ENCODE measurements at places on chromosomes 2 and 18. TPM values are rescaled to one million over a fixed set of nuclear protein-coding genes. Genes with fewer than 3 reads are reported as not detected.
A peak's percentile ranks its signal among the peaks of the same experiment; 100 is the strongest.

GRCh38 chr2:236720974-236721540 lies 151.4 kb downstream of the ACKR3 start:
- no peaks in the 10 kb centered on the region for H3K4me1 ChIP-seq
- H3K27me3 ChIP-seq, result peaks cover 8% of the 10 kb centered on the region
- H3K27ac ChIP-seq, result no peak overlapping the region
- H3K4me3 ChIP-seq, result no peak overlapping the region

DNA sequence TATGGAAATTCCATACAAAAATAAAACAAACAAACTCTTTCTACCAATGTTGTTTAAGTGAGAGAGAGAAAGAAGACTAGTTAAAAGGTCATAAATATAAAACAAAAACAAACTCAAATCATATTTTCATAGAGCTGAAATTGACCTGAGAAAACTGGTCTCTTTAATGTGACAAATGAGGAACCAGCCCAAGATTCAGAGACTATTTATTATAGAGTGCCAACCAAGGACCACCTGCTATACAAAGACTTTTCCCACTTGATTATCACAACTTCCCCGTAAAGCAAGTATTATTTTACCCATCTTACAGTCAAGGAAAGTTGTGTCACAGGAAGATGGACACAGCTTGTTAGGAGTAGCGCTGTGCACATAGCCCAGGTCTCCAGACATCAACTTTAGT lies 13.3 kb downstream of the ANKRD44 start:
- peaks cover 49% of the 10 kb centered on the region for H3K36me3 ChIP-seq
- H3K4me1 ChIP-seq, result peaks cover 95% of the 10 kb centered on the region
- H3K27ac ChIP-seq, result peak overlapping the region; percentile 100
- no peaks in the 10 kb centered on the region for H3K27me3 ChIP-seq

Gene ST6GAL2
- not detected for total RNA-seq

- H3K27ac ChIP-seq, result peak overlapping the region; percentile 97
- H3K36me3 ChIP-seq, result no peaks in the 10 kb centered on the region
- H3K4me3 ChIP-seq, result peak overlapping the region; percentile 97
- H3K4me1 ChIP-seq, result peaks cover 34% of the 10 kb centered on the region
Observed at GRCh38 chr2:178479275-178479616, 846 bp upstream of the FKBP7 start.

DNA sequence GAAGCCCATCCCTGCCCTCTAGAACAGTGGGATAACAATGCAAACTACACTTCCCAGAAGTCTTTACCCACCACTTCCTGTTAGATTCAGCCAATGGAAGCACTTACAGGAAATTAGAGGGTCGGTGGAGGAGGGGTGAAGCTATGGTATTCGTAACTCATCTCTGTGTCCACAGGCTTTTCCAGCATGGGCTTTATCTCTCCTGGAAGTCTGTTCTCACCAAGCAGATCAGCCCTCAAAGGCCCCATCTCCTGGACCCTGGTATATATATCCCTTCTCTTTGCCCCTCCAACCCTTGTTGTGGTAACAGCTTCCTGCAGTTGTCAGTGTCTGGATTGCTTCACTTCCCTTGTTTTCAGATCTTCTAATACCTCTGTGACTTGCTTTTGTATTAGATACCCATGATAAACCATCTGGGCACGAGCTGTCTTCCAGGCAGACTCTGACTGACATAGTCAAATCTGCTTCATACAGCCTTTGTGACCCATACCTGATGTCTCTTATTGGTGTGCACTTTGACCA lies 475.0 kb upstream of the POU3F3 start:
- peak overlapping the region; percentile 62 for H3K27ac ChIP-seq
- no peaks in the 10 kb centered on the region for H3K27me3 ChIP-seq
- no peak for DNase-seq
- peak overlapping the region; percentile 35 for H3K4me3 ChIP-seq

DNA sequence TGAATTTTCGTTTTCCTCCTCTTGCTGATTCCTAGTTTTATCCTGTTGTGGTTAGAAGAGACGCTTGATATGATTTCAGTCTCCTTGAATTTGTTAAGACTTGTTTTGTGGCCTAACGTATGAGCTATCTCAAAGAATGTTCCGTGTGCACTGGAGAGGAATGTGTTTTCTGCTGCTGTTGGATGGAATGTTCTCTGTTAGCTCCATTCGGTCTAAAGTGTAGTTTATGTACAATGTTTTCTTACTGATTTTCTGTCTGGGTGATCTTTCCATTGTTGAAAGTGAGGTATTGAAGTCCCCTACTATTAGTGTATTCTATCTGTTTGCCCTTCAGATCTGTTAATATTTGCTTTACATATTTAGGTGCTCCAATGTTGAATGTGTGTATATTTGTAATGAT lies 25.9 kb downstream of the COLEC11 start:
- no peaks in the 10 kb centered on the region for H3K4me1 ChIP-seq
- no peak overlapping the region for H3K4me3 ChIP-seq
- no peaks in the 10 kb centered on the region for H3K27me3 ChIP-seq
- H3K36me3 ChIP-seq, result no peaks in the 10 kb centered on the region

DNA sequence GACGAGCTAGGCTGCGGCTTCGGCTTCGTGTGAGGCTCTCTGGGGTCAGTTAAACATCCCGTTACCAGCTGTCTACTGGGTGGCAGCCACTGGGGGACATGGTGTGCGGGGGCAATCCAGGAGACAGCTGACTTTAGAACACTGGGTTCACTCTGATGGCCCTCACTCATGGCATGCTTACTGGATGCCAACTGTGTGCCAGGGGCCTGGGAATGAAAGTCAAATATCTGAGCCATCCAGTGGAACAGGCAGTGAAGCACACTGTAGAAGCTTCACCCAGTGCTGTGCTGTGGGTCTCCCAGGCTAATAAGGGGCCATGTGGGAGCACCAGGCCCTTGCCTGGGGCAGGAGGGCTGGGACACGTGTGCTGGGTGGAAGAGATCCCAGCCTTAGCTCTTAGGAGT lies 48.3 kb downstream of the GLI2 start:
- no peak overlapping the region for H3K4me3 ChIP-seq
- no peak for DNase-seq
- no peak overlapping the region for H3K27ac ChIP-seq
- no peaks in the 10 kb centered on the region for H3K4me1 ChIP-seq
- no peaks in the 10 kb centered on the region for H3K36me3 ChIP-seq
- no peaks in the 10 kb centered on the region for H3K27me3 ChIP-seq

Gene FECH
- 17.5 TPM for total RNA-seq

GRCh38 chr2:54079331-54079730 lies 36.1 kb upstream of the ACYP2 start:
- no peaks in the 10 kb centered on the region for H3K27me3 ChIP-seq
- H3K4me3 ChIP-seq, result no peak overlapping the region
- H3K36me3 ChIP-seq, result no peaks in the 10 kb centered on the region
- no peak overlapping the region for H3K27ac ChIP-seq

DNA sequence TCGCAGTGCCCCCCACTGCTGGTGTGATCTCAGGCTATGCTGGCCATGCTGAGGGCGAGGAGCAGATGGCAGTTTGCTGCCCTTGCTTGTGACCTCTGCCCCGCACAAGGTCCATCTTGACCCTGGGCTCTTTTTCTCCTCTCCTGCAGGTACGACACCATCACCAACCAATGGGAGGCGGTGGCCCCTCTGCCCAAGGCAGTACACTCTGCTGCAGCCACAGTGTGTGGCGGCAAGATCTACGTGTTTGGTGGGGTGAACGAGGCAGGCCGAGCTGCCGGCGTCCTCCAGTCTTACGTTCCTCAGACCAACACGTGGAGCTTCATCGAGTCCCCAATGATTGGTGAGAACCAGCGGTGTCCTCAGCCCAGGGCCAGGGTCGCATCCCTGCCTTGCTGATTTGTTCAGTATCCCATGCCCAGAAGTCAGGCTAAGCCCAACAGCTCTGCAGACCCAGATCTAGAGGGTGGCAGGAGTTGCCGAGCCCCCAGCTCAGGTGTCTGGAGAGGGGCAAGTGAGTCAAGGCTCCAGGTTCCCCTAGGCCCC lies 223.8 kb downstream of the ATAD2B start:
- H3K27ac ChIP-seq, result no peak overlapping the region
- H3K36me3 ChIP-seq, result peaks cover 3% of the 10 kb centered on the region
- no peak overlapping the region for H3K4me3 ChIP-seq
- DNase-seq, result no peak
- no peaks in the 10 kb centered on the region for H3K4me1 ChIP-seq

- H3K27ac ChIP-seq, result no peak overlapping the region
- no peaks in the 10 kb centered on the region for H3K4me1 ChIP-seq
- H3K4me3 ChIP-seq, result no peak overlapping the region
- peaks cover 3% of the 10 kb centered on the region for H3K36me3 ChIP-seq
- no peak for DNase-seq
Observed at GRCh38 chr2:98367721-98368120, 21.5 kb downstream of the CNGA3 start.

DNA sequence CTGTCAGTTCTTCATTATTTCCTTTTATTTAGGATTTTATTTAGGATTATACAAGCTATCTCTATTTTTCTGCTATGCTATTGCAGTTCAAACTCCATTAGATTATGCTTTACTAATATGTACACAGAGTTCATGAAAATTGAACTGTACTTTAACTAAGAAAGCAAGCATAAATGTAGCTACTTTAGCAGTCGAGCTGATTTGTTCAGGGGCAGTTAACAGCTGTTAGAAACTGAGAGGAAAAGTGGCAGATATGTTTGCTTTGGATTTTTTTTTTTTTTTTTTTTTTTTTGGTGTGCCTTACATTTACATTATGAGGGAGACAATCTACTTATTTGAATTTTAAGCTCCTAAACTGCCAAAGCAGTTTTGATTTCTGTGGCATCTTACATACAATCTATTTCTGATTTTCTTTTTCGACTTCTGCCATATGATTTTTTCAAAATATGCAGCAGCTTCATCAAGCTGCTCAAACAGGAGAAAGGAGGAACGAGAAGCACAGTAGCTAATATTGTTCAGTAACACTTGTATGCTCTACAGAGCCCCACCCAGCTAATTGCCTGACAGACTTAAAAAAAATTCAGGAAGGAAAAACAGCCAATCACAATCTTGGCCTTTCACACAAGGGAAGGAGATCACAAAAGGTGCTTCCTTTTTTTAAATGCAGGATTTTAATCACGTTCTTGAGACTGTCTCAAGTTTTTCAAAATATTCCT lies 233.4 kb upstream of the SIX3 start:
- peaks cover 5% of the 10 kb centered on the region for H3K4me1 ChIP-seq
- H3K27me3 ChIP-seq, result no peaks in the 10 kb centered on the region
- no peak overlapping the region for H3K27ac ChIP-seq
- no peak for DNase-seq

- peaks cover 31% of the 10 kb centered on the region for H3K36me3 ChIP-seq
- peak; percentile 76 for DNase-seq
- H3K27me3 ChIP-seq, result no peaks in the 10 kb centered on the region
Observed at GRCh38 chr2:240021488-240022104, 3.5 kb downstream of the NDUFA10 start.

GRCh38 chr18:79533146-79533545 lies 137.4 kb downstream of the NFATC1 start:
- peaks cover 12% of the 10 kb centered on the region for H3K36me3 ChIP-seq
- H3K4me3 ChIP-seq, result no peak overlapping the region
- no peak for DNase-seq
- H3K27ac ChIP-seq, result no peak overlapping the region

All from activated CD4-positive, alpha-beta memory T cell treated with anti-CD3 and anti-CD28 coated beads for 36 hours (primary cell).